Cardiac septum (tissue), 1 donor: ENCODE measurements at places on chromosomes 6 and 20.
A peak's percentile ranks its signal among the peaks of the same experiment; 100 is the strongest.

DNA sequence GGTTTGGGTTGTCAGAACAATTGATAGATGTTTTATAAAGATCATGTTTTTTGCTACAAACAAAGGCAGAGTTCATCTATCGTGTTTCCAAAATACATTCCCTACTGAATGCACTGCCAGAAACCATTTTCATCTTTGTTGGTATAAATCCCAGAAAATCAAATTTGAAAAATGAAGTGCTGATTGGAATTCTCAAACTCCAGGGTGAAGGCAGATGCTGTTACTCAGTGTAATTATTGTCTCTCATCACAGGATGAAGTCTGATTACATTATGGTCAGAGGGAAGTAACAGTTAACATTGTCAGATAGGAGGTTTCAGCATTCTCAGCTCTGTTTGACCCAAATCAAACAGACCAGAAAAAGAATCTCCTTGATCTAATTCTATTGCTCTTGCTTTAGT, 198.4 kb upstream of the KCNK16 start:
- no peak for DNase-seq

- DNase-seq, result no peak
Observed at GRCh38 chr6:69097948-69098347, 462.9 kb downstream of the ADGRB3 start.

DNA sequence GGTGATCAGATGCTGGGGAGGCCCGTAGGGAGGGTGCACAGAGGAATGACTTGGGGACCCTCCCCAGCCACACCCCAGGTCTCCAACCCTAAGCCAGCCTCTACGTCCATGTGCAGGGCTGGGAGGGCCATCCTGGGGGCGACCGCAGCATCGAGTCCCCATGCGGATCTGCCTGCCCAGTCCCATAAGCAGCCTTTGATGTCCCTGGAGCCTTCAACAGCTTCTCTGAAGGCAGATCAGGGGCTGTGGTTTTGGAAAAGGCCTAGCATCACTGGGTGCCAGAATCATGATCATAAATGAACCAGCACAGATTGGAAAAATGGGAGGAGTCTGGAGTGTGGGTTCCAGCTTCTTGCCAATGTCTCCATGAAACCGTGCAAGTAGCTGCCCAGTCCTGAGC, 22.9 kb downstream of the TOX2 start:
- DNase-seq, result no peak

- DNase-seq, result no peak
Observed at GRCh38 chr6:2674857-2675256, 75.9 kb downstream of the MYLK4 start.

GRCh38 chr20:51210084-51210483, 187.2 kb upstream of the KCNG1 start:
- no peak for DNase-seq

GRCh38 chr6:125340175-125340835, 38.5 kb upstream of the HDDC2 start:
- no peak for DNase-seq

DNA sequence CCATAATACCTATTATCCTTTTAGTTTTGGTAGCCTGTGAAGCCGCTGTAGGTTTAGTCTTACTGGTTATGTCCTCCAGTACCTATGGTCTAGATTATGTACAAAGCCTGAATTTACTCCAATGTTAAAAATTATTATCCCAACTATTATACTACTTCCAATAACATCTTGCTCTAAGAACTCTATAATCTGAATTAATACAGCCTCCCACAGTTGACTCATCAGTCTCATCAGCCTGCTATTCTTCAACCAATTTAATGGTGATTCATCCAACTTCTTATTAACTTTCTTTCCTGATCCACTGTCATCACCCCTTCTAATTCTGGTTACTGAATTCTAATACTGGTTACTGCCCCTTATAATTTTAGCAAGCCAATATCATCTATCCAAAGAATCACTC, 370.3 kb upstream of the OPRM1 start:
- no peak for DNase-seq

GRCh38 chr6:170314983-170315382, 8.4 kb downstream of the FAM120B start:
- DNase-seq, result no peak

GRCh38 chr6:170032197-170032596, 258.7 kb downstream of the DLL1 start:
- DNase-seq, result peak; percentile 69

DNA sequence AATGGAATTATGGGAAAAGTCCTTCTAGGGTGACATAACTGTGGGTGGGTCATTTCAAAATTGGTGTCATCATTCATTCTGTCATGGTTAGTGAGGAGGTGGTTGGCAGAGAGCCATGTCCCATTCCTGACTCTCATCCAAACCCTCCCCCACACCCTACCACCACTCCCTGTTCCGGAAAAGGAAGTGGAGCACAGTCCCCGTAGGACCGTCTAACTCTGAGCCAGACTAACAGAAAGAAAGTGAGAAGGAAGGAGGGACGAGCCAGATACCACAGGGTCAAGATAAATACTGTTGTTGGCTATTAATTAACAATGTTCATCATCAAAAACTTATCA, 4.8 kb downstream of the TRIM10 start:
- DNase-seq, result no peak

GRCh38 chr6:84516154-84516553, 248.2 kb downstream of the TBX18 start:
- no peak for DNase-seq

DNA sequence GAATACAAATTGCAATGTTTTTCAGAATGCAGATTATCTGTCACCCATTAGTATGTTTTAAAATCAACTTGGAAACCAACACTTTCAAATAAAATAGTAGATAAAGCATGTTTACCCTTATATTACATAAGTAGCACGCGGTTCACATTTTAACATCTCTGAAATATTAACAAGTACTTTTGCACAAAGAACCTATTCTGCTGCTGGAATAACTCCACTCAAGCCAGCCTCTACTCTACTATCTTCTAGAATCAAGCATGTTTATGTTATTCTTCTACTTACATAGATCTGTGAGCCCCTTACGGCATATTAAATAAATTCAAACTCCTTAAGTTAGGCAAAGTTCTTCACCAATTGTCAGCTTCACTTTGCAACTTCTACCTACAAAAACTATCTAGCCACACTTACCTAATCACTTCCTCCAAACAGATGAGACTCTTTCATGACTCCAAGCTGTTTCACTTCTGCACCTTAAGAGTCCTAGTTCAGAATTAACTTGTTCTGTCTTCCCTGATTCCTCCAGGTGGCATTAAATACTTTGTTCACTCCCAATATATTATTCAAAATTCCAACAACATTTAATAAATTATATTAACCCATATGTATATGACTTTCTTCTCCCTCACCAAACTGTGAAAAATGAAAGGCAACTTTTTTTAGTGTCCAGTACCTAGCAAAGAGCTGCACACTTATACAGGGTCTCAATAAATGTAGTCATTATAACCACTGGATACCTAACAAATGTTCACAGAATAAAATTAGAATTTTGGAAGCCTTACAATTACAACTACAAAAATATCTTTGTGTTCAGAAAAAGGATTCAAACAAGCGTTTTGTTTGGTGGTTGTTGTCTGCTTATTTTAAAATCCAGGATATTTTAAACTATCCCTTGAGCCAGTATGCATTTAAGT, 12.1 kb downstream of the CEP85L start:
- DNase-seq, result no peak

DNA sequence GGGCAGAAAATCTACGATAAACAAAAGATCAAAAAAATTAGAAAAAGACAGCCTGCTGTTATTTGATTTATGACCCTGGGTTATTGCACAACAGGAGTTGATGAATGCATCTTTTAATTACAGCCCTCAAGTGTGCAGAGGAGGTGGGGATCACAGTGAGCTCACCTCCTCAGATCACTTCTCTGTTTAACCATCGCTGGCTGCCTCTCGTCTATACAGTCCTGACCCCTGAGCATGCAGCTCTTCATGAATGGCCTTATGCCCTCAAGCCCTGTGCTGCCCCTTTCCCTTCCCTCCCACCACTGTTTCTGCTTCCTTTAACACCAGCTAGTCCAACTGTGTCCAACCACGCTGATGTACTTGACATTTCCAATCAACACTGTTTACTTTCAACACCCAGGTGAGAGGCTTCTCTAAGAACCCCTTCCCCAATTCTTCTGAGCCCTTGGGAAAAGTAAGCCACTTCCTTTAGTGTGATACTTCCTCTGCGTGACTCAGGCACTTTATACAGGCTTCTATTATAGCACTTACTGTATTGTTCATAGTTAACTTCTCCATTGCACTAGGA, 60.6 kb upstream of the RIPOR2 start:
- no peak for DNase-seq

DNA sequence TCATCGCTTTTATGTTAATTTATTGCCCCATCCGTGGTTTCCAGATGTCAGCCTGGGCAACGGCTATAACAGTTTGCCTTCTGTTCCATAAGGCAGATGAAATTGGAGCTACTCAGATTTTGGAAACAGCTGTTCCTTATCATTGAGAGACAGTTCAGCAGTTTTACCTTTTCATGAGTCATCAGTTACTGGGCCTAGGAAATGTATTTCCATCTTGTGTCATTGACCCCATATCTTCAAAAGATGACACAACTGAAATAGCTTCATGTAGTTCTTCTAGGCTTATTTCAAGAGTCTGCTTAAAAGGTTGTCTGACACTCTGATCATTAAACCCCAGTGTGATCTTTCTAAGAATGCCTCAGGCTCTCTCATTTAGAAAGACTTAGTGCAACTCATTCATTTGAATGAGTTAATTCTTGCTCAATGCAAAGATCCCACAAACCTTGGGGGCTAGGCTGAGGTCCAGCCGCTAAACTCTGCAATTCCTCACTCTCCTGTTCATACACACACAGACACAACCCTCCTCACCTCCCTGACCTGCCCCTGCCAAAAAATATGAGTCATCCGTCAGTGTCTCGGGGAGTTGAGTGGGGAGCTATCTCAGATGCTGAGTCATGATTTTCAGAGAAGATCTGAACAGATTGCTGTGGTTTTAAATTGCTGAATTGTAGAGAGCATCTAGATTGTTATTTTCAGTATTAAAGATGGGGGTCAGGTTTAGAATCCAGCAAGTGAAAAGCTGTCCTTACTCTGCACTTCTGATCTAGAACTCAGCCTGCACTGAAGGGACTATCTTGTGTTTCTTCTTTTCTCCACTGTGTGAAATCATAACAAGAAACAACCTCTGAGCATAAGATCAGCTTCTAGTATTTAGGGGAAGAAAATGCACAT, 61.8 kb downstream of the RPP40 start:
- no peak for DNase-seq

DNA sequence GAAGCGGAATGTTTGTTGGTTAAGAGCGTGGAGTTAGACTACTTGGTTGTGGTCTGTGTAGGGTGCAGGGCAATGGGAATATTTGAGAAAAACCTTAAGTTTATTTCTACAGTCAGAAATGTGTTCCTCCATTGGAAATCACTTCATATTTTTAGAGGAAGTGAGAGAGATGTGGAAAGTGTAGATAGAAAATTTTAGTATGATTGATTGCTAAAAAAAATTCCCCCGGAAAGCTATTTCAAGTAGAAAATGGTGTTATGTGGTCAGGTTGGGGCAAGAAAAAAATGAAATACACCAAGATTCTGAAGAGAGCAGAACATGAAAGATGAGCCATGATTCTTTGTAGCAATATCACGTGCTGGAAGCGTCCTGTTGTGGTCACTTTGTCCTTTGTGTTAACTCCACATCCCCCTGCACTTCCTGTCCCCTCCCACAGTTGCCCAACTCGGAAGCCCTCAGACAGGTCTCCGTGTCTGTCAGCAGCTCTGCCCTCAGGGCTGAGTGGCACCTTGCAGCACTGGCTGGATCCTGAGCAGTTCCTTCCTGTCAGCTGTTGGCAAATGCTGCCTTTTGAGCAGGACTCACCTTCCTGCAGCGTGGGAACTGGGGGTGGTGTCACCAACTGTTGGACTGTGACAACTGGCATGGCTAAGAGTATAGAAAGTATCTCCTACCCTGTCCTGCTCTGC, 137.5 kb upstream of the SLC24A3 start:
- peak; percentile 91 for DNase-seq

DNA sequence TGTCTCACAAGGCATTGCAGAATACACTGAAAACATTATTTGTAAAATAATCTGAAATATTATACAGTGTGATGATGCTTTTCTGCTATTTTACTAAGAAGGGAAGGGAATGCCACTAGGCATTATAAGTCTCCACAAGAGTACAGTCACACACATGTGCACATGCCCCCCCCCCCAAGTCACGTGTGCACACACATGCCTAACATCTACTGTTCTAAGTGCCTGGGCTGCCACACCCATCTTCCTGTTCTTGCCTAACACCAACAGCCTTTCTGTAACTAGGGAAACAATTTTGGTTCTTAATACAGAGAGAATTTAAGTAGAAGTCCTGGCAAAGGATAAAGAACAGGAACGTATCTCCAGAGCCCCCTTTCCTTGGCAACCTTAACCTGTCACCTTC, 58.2 kb upstream of the BCLAF1 start:
- DNase-seq, result no peak

- DNase-seq, result no peak
Observed at GRCh38 chr6:111714416-111715270, 109.0 kb upstream of the TRAF3IP2 start.

- DNase-seq, result no peak
Observed at GRCh38 chr6:56399250-56399671, 151.9 kb upstream of the COL21A1 start.

GRCh38 chr6:37982317-37982716, 162.8 kb downstream of the ZFAND3 start:
- DNase-seq, result no peak

GRCh38 chr20:4904127-4904860, 97.0 kb downstream of the SLC23A2 start:
- DNase-seq, result no peak

DNA sequence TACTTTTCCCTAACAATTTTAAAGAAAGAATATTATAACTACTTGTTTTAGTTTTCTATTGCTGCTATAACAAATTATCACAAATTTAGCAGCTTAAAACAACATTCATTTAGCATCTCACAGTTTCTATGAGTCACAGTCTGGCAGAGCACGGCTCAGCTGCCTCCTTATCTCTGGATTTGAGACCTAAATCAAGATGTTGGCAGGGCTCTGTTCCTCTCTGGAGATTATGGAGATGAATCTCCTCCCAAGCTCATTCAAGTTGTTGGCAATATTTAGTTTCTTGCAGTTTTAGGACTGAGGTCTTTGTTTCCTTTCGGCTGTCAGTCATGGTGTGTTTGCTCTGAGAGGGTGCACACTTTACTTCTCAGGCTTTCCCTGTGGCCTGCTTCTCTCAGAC, 1065.8 kb upstream of the EYS start:
- no peak for DNase-seq

DNA sequence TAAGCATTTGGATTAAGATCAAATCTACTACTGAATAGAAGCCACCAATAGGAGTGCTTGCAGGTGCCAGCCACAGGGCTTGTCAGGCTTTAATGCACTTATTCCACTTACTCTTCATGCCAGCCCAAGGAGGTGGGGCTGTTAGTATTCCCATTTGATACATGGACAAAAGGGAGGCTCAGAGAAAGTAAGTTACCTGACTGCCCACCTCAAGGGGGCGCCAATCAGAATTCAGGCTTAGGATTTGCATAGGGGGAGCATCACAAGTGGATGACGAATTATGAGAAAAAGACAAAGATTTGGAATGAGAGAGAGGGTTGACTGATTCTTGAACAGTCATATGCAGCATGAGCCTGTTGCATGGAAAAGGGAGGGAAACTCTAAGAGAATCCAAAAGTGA, 188.4 kb upstream of the TSHZ2 start:
- no peak for DNase-seq
